ENCODE measurements at places on chromosomes 3 and 15.

GRCh38 chr3:12875857-12876836 lies 34.8 kb upstream of the RPL32 start:
- no peak for DNase-seq

DNA sequence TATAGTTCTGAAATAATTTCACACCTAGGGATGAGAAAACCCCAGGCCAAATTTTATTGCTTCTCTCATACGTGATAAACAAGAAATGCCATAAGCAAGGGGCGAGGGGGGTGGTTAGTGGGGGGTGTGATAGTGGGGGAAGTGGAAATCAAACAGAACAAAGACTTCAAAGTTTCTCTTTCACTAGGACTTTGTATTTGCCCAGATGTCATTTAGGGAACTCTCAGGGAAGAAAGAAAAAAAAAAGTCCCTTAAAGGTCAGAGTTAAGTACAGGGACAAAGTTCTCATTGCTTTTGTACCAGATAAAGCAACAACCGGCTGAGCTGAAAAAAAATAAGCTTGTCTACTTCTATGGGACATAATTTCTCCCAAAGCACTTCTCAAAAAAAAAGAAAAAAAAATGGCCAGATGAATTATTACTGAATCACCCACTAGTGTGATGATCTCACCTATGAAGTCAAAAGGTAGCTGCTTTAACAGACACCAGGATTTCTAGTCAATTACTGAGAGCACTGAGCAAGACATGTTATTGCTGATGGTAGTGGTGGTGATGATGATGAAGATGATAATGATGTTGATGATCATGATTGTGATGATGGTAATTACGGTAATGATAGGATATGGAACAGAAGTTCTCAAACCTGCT lies 56.2 kb downstream of the FHIT start:
- DNase-seq = no peak

DNA sequence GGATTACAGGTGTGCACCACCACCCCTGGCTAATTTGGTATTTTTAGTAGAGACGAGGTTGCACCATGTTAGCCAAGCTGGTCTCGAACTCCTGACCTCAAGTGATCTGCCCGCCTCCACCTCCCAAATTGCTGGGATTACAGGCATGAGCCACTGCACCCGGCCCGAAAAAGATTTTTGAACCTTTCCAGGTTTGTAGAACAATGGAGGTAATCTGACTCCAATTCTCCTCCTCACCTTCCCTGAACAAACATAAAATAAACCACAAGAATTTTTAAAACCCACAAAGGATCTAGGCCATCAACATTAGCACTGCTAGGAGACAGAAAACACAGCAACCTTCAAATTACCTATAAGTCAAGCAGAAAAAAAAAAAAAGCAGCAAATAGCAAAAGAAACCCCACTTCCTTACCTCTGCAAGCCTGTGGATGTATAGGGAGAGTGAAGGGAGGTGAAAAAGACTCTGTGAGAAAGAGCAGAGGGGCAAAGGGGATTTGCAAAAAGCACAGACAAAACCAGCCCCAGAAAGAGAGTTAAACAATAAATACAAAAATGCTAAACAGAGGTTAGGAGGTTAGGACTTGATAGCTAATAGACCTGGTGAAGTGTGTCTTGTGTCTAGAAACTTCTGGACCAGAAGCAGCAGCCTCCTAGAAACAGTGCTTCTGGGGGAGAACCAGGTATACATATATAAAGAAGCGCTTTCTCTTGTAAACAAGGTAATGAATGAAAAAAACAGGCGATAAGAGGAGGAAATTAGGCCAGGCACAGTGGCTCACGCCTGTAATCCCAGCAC lies 32.1 kb downstream of the TFDP2 start:
- no peak for DNase-seq

GRCh38 chr15:100207053-100207452 lies 134.7 kb downstream of the ADAMTS17 start:
- peak; percentile 94 for DNase-seq

DNA sequence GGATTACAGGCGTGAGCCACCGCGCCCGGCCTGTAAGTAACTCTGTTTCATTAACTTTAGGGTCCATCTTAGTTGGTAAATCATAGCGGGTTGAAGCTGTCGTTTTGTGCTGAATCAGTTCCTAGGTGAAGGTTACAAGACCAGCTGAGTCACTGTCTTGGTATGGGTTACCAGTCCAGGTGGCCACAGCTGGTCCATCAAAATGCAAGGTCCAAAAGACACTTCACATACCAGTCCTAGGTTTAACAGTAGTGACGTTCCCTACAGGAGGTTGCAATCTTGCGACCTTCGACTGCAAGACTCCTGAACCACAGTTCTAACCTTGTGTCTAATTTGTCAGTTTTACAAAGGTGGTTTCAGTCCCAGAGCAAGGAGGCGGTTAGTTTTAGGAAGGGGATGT lies 160.1 kb upstream of the ATP10A start:
- DNase-seq = no peak

GRCh38 chr15:69718916-69719315 lies 266.3 kb downstream of the RPLP1 start:
- no peak for DNase-seq

GRCh38 chr15:80825361-80826030 lies 46.3 kb downstream of the CEMIP start:
- no peak for DNase-seq

DNA sequence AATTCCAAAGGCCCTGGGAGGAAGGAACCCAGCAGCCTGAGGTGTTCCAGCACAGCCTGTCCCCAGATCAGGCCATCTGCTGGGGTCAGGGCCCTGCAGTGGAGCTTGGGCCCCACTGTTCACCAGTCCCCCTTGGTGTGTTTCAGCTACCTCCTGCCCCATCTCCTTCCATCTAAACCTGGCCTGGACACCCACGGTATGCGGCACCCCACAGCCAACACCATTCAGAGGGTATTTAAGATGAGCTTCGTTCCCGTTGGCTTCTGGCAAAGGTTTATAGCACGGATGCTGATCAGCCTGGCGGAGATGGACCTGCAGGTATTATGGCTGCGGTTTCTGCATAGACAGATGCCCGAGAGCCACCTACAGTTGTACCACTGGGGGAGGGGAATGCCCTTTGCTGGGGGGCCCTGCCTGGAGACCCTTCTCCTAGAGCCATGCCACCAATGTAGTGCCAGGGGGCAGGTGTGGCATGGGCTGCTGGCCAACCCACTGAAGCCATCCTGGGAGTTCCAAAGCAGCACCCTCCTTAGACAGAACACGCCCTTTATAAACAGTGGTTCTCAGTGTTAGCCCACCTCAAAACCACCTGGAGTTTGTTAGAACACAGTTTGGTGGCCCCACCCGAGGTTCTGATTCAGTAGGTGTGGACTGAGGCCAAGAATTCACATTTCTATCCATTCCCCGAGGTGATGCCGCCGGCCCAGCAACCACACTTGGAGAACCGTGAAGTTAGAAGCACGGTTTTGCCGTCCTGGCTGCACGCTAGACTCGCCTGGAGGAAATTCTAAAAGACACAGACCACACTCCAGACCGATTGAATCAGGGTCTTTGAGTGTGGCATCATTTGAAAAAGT lies 126.9 kb downstream of the LRRK1 start:
- DNase-seq = no peak

DNA sequence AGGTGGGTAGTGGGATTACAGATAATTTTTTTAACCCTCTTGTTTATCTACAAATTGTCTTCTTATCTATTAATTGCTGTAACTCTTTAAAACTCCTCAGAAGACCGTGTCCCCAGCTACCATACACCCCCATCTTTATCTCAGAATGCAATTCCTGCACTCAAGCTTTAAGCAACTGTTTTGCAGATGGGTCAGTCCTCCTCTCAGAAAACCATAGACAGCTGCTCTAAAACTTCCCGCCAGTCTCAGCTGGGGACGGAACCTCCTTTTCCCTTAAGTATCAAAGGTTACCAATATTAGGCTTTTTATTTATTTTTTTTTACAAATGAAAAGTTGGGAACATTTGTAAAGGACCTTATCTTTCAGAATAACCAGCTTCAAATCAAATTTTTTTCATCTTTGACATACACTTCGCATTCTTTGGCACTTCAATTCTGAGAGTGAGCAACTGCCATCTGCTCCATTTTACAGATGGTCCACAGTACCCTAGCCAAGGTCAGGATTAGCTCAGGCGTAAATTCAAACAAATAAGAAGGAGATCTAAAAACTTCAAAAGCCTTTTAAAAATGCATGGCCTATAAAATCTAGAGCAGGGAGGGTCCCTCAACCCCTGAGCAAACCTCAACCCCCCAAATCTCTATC lies 1.3 kb downstream of the GATM start:
- no peak for DNase-seq

DNA sequence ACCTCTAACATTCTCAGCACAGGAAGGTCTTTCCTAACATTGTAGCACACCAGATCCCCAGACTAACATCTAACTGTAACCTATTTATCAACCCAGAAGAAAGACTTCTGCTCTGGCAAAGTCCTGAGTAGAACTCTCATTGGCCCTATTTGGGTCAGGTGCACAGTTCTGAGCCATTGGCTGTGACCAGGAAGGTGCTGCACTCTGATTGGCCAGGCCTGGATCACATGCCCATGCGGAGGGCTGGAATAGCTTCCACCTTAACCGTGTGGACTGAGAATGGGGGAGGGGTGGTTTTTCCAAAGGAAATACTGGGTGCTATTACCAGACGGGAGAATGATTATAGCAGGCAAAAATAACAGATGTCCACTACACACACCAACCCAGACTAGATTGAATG lies 11.5 kb downstream of the FEZF2 start:
- DNase-seq = no peak

DNA sequence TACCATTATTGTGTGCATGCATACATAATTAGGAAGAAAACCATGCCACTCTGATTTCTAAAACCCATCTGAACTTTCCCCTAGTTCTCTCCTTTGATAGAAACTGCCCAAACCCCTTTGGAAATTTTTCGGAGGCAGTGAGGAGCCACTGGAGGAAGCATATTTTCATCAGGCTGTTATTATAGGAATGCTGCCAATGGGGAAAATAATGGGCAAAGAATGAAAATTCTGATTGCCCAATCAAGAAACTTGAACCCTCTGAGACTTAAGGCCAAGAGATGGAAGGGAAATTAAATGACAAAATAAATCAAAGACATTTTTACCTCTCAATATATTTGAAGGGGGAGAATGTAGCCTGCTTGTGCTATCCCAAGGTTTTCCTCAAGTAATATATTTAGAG lies 376.0 kb upstream of the PDZRN3 start:
- DNase-seq = no peak

DNA sequence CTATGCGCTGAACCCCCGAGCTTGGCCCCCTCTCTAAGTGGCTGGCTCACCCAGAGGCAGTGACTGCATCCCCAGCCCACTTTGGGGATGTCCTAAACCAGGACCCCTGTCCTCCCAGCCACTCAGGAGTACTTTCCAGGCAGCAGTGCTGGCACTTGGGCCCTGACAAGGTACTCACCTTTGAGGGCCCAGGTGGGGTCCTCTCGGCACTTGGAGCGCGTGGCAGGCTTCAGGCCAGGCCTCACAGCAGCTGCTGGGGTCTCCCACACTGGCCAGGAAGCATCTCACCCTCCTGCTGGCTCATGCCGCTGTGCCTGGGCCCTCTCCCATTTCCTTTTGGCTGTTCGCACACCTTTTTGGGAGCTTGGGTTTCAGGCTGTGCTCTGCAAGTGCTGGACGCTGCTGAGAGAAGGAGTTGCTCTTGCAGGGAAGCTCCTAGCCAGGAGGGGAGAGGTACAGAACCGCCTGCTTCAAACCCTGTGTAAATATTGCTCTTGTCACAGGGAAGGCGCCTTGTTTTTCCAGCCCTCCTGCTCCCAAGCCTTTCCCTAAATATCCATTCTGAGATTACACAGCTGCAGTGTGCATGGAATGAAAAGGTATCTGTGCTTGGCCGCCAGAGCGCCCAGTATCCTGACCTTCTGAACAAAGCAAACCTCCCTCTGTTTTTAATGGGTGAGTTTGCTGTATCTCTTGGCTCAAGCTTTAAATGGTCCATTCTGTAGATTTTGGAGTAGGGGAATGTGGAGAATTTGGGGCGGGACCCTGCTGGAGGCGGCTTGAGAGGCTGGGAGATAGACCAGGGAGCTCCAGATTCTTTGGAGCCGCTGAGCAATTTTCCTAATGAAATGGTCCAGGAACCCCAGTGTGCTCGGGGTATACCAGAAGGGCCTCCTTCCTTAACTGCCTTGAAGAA lies 45.6 kb downstream of the DNASE1L3 start:
- DNase-seq = peak; percentile 82

GRCh38 chr15:61537337-61537736 lies 308.2 kb upstream of the RORA start:
- DNase-seq = no peak

GRCh38 chr3:157274644-157275137 lies 114.7 kb upstream of the CCNL1 start:
- DNase-seq = peak; percentile 97

DNA sequence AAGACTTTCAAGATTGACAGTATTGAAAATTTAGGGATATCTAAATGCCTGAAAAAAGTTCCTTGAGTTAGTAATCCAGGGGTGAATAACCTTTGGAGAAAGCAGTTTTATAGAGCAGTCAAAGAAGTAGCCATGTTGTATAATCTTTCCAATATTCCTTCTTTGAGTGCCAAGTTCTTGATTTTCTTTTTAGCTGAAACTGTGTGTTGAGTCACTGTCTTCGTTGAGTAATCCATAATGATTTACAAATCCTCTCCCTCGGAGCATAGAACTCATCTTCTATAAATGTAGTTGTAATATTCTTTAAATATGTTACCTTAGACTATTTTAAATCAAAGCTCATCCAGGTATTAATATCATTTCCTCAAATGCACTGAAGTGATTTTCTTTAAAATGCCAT lies 135.2 kb downstream of the BBX start:
- DNase-seq = no peak

- DNase-seq = no peak
Observed at GRCh38 chr3:27729325-27729724, 7.2 kb upstream of the EOMES start.

DNA sequence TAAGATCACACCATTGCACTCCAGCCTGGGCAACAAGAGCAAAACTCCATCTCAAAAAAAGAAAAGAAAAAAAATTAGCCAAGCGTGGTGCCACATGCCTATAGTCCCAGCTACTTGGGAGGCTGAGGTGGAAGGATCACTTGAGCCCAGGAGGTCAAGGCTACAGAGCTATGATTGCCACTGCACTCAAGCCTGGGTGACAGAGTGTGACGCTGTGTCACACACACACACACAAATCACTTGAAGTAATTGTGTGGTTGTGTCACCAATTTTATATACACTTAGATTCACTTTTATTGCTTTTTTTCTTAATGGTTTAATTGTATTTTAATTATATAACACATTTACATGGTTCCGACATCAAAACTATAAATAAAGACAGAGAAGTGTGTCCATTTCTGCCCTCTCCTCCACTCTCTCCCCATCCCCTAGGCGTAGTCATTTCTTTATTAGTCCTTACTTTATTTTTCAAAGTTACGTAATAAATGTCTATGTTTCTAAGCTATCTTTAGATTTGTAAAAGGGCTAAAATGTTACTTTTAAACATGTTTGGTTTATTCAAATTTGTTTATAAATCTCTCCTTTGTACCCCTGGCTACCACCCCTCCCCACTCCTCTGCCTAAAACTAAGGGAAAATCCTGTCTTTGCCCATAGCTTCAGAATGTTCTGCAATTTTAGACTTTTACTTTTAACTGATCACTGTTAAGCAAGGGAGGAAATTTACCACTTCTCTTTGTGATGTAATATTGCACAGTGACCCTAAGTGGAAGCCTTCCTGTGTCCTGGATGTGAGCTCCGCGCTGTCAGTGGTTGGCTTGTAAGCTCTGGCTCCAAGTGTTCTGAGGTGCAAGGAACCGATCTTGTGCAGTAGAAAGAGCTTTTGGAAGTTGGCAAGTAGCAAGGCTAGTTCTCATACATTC lies 10.8 kb upstream of the VILL start:
- no peak for DNase-seq

- DNase-seq = no peak
Observed at GRCh38 chr15:42408178-42408577, 48.9 kb downstream of the CAPN3 start.
